Smooth muscle cell of trachea (primary cell): ENCODE measurements at places on chromosomes 2 and 18. TPM values are rescaled to one million over a fixed set of nuclear protein-coding genes. Genes with fewer than 3 reads are reported as not detected.

CYRIA gene
- 4.3 and 4.5 TPM in 2 replicates for total RNA-seq

FOXD4L1 gene
- total RNA-seq: 0.15 and 0.17 TPM in 2 replicates

COLEC12 gene
- total RNA-seq: 122 and 177 TPM in 2 replicates

SOWAHC gene
- total RNA-seq: 8.3 and 8.6 TPM in 2 replicates

CCT7 gene
- 328 and 411 TPM in 2 replicates for total RNA-seq

ARHGAP28 gene
- total RNA-seq: 13.4 and 21.5 TPM in 2 replicates

CREB1 gene
- total RNA-seq: 41.6 and 41.7 TPM in 2 replicates

SERPINB2 gene
- 2.6 and 6.5 TPM in 2 replicates for total RNA-seq

MARCO gene
- not detected in 2 replicates for total RNA-seq

LINC00305 gene
- total RNA-seq: not detected in 2 replicates

ITGA4 gene
- 81.6 and 92.3 TPM in 2 replicates for total RNA-seq

DPYSL5 gene
- total RNA-seq: under 0.01 TPM in 1 of 2 replicates, not detected in the other

MLPH gene
- 3.1 and 18.0 TPM in 2 replicates for total RNA-seq

UGT1A3 gene
- total RNA-seq: not detected in 2 replicates

DCDC2C gene
- total RNA-seq: not detected in 2 replicates

ALK gene
- total RNA-seq: under 0.01 and 0.17 TPM in 2 replicates

LHCGR gene
- not detected in 2 replicates for total RNA-seq

CSRNP3 gene
- 2.8 and 3.0 TPM in 2 replicates for total RNA-seq

IL1R1 gene
- 105 and 154 TPM in 2 replicates for total RNA-seq

PLCL1 gene
- 1.6 and 1.7 TPM in 2 replicates for total RNA-seq

SPEG gene
- 11.3 and 21.7 TPM in 2 replicates for total RNA-seq
